Activated naive CD4-positive, alpha-beta T cell (primary cell): ENCODE measurements at places on chromosomes 12 and 14.
A peak's percentile ranks its signal among the peaks of the same experiment; 100 is the strongest.

- no peak for DNase-seq
Observed at GRCh38 chr12:61514016-61514415, 746.2 kb upstream of the USP15 start.

- no peak for DNase-seq
Observed at GRCh38 chr14:104316121-104316722, 177.8 kb downstream of the KIF26A start.

DNA sequence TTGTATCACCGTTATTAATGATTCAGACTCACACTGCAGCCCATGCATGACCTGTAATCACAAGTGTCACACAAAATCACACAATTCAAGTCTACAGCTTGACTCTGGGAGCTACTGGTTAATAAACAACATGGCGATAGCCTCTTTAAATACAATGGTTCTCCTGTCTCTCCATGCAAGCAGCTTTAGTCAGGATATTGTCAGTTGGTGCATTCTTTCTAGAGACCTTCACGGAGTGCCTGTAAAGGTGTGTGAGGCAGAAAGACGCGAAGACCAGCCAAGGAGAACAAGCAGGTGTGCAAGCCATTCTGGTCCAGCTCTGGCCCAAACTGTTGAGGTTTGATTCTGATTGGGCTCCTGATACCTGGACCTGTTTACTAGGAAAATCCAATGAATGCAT, 40.0 kb upstream of the FOXN3 start:
- DNase-seq = no peak

- DNase-seq = no peak
Observed at GRCh38 chr14:34837801-34838322, 37.3 kb downstream of the BAZ1A start.

GRCh38 chr12:66304296-66304900, 2.1 kb downstream of the HELB start:
- DNase-seq = no peak

- DNase-seq = peak; percentile 68
Observed at GRCh38 chr12:98490501-98491453, 24.6 kb upstream of the TMPO start.

- DNase-seq = no peak
Observed at GRCh38 chr12:25438638-25439037, 114.4 kb downstream of the LMNTD1 start.

- no peak for DNase-seq
Observed at GRCh38 chr14:93725993-93726392, 62.3 kb downstream of the PRIMA1 start.

- no peak for DNase-seq
Observed at GRCh38 chr14:60381909-60382308, 104.0 kb downstream of the C14orf39 start.

DNA sequence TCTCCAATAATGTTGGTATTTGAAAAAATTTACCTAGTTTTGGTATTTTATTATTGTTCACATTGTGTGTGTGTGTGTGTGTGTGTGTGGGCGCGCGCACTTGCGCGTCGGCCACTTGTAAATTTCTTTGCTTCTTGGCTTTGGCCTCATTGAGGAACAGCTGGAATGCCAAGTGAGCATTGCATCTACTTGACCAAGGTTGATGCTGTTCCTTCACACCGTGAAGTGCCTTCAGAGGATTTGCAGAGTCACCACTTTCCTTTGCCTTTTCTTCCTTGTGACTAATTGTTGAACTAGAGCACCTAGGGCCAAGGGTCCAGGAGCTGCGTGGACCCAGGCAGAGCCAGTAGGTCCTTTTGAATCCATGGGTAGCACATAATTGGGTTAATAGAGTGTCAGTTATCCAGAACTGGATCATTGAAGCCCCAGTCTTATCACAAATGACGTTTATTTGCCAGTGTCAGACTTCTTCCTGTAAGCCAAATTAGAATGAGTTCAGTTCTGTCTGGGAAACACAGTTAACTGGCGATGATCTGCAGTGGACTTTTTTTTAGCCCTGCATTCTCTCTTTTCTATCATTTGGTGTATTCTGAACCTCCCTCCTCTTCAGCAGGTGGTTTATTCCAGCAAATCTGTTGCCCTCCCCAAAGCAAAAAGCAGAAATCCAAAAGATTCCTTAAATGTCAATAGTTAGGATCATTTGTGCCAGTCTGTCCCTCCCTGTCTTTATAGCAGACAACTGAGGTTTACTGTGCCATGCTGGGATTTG, 2.6 kb downstream of the PPP2R5C start:
- no peak for DNase-seq

DNA sequence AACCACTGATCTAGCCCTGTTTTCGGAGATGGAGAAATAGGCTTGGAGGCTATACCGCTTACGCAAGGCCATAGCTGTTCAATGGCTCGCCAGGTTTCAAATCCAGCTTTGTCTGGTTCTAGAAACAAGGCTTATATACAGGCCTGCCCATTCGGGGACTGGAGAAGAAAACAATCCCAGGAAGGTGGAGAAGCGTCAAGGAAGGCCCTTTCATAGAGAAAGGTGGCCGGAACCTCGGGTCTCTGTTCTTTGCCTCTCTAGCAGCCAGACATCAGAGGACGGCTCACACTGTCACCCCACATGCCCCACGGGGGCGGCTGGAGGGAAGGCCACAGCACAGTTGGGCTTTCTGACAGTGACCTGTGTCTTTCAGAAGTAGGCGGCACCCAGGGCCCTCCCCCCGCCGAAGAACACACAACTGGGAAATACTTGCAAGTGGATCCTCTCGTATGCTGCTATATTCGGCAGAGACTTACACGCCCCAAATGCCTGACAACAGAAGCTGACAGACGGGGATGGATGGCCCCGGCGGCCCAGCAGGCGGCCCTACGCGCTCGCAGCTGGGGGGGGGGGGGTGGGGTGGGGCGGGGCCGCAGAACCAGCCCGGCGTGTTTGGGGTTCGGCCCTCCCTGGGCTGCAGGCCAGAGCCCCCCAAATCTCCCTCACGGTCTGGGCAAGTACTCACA, 4.5 kb upstream of the SETD1B start:
- peak; percentile 40 for DNase-seq

DNA sequence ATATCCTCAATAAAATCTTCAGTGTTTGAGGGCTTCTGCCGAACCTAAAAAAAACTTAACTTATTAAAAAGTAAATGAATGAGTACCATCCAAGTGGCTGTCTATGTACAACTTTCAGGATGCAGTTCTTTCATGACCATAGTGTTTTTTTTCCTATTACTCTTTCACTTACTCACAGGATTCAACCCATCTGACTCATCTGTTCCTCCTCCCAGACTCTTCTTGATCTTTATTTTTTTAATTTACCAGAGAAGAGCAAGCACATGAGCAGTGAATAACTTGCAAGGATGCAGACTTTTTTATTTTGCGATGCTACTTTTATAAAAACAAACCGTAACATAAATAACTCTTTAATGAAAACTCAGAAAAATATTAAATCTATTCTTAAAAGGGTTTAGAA, 24.5 kb downstream of the RECQL start:
- DNase-seq = no peak

DNA sequence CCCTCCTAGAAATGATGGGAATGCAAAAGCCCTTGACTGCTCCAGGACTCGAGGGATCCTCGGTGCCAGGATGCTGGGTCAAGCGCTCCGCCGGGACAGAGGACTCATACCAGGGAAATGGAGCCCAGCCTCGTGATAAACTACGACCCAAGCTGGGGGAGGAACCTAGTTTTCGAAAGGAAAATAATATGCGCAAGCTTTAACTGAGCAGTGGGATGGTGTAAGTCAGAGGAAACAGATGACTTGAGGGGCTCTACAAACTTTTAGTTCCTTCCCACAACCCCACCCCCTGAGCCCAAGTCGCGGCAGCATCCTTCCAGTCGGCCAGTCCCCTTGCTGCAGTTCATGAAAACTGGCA, 654 bp upstream of the SUPT16H start:
- DNase-seq = no peak

DNA sequence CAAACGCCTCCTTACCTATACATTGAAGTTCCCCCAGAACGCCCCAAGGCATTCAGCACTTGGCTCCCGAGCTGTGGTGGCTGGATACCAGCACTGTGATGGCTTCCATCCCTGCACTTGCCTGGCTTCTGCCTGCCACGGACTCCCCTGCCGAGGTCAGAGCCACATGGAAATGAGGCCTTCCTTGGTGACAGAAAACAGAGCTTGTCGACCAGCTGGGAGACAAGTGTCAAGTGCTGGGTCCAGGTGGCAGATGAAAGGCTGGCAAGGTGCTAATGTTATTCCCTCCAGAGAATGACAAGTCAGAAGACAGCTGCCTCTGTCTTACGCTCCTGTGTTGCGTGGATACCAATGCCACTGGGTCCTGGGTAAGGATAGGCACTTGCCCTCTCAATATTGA, 26.2 kb upstream of the GNG2 start:
- no peak for DNase-seq

GRCh38 chr12:76863005-76863670, 15.7 kb downstream of the CSRP2 start:
- no peak for DNase-seq

DNA sequence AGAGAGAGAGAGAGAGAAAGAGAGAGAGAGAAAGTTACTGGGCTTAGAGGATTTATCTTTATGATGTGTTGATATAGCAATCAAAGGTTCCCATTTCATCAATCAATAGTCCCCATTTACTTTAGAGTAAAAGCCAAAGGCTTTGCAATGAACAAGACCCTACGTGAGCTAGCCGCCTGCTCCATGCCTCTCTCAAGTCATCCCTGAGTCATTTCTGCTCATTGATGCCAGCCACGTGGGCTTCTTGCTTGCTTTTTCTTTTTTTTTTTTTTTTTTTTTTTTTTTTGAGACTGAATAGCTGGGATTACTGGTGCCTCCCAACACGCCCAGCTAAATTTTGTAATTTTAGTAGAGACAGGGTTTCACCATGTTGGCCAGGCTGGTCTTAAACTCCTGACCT, 70.9 kb downstream of the GPR135 start:
- no peak for DNase-seq

DNA sequence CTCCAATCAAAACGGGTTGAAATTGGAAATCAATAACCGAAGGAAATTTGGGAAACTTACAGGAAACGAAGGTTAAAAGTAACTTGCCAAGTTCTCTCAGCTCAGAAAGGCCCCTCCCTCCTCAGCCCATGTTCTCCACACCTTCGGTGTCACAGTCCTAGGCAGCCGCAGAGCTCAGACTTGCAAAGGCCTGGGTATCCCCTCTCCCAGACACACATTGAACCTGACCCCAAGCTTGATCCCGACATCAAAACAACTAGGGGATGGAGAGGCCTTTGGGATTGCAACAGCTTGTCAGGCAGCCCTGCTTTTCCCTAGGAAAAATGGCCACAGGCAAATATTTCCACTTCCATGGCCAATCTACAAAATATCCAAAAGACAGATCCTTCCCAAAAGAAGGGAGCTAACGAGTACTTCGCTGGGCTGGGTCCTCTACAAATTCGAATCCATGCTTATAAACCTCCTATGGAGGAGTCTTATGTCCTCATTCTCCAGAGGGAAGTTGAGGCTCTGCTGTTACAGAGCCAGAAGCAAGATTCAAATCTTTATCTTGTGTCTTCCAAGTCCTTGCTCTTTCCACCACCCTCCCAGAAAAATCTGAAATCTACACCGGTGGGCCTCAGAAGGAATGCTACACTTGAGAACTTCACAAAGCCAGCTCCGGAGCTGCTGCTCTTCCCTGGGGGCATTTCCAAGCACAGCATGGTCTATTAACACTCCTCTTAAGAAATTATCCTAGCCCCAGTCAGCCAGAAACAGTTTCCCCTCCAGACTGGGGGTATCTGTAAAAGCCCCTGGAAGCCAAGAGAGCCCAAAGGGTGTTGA, 35.7 kb upstream of the PNMA1 start:
- no peak for DNase-seq

- DNase-seq = no peak
Observed at GRCh38 chr12:127594351-127594970, 672.5 kb upstream of the TMEM132C start.

DNA sequence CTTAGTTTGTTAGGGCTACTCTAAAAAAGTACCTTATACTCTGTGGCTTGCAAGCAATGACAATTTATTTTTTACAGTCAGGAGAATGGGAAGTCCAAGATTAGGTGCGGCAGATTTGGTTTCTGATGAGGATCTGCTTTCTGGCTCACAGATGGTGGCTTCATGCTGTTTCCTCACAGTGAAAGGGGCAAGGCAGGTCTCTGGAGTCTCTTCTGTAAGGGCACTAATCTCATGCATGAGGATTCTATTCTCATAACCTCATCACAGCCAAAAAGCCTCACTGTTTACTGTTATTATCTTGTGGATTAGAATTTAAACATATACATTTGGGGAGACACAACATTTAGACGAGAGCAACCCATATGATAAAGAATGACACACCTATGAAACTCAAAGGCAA, 1957.4 kb upstream of the SEL1L start:
- DNase-seq = no peak

- no peak for DNase-seq
Observed at GRCh38 chr14:63345826-63346225, 27.1 kb upstream of the GPHB5 start.

DNA sequence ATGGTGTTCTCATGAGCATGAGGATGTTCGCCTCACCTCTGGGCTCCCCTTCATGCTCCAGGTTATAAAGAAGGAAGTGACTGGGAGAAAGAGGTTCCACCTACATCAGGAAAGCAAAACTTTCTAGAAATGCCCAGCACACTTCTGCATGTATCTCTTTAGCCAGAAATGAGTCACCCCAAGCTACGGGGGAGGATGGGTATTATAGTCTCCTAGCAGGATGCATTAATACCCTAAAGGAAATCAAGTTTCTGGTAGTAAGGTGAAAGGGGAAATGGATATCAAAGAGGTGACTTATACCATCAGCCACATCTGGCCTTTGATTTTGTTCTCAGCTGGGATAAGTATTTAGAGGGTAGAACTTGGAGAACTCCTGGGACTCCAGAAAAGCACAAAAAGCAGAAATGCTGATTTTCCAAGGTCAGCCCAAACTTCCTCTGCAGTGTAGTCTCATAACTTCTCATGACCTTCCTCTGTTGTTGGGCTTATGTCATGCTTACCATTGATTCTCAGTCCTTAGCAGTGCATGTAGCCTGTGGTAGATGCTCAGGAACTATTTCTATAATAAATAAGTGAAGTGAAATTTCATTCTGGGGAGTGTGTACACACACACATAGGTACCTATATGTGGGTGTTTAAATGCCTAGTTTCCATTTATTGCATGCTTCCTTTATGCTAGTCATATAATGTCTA, 209.4 kb upstream of the CRY1 start:
- no peak for DNase-seq

- no peak for DNase-seq
Observed at GRCh38 chr14:54610051-54610977, 43.4 kb downstream of the SAMD4A start.
